ENCODE measurements at places on chromosomes 16 and 17.

DNA sequence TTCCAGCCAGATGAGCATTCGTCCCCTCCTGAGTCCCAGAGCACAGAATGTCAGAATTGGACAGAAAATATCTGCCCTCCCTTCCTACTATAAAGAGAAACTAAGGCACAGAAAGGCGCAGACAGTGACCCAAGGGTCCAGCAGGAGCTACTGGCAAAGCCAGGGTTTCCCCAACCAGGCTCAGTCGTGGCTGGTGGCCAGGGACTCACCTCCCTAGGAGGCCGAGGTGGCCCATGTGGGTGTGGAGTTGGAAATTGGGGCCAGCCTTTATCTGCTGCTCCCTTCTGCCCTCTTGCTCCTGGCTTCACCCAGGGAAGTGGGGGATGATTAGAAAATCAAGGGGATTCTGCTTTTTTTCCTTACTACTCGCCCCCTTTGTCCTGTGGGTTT, 1.1 kb downstream of the DRC7 start:
- DNase-seq, result no peak

GRCh38 chr17:5830921-5831320, 239.3 kb upstream of the WSCD1 start:
- no peak for DNase-seq

- DNase-seq, result no peak
These were observed 103.5 kb upstream of the KIF2B start for GRCh38 chr17:53719229-53719628.

DNA sequence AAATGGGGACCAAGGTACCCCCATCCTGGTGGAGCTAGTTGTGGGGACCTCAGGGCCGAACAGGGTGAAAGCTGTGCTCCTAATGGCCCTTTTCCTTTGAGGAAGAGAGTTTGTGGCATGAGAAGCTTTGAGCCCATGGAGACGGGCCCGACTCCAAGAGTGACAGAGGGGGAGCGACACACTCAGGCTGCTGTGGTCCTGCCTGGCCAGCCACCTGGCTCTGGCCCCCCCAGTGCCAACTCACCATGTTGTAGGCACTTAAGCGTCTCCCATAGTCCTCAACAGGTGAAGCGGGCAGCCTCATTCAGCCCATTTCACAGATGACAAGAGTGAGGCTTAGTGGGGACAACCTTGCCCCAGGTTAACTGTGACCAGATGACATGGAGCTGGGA, 1.6 kb downstream of the IL21R start:
- no peak for DNase-seq

- peak; percentile 37 for DNase-seq
These were observed 8.7 kb downstream of the CLEC19A start for GRCh38 chr16:19294156-19294649.

- no peak for DNase-seq
These were observed 158.0 kb upstream of the HS3ST3A1 start for GRCh38 chr17:13759518-13760335.

DNA sequence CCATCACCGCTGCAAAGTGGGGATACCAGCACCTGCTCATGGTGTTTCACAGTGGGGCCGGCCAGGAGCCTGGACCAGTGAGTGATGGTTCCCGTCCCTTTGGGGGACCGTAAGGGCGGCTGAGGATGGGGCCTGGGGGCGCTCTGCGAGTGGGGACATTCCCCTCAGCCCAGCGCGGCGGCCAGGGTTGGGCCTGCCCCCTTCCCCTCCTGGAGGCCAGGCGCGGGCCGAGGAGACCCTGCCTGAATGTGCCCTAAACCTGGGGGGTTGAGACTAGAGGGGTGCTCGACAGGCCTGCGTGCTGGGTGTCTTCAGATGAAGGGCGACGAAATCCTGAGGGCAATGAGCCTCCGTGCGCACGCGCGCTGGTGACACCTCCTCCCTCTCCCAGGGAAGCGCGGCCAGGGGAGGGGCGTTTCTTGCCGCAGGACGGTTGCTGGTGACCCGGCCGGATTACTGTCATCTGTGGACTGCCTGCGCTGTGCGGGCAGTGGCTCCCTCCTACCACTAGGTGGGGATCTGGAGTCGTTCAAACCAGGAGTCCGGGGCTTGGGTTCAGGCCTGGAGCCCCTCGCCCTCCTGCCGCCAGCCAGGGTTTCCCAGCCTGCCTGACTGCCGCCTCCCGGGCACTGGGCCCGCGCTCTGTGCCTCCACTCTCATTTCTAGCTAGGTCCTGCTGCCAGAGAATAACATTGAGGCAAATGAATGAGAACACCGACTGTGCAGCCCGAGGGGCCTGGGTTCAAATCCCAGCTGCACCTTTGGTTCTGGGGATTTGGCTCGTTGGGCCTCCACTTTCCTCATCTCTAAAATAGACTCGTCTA, 17.1 kb downstream of the TBX2 start:
- peak; percentile 81 for DNase-seq

DNA sequence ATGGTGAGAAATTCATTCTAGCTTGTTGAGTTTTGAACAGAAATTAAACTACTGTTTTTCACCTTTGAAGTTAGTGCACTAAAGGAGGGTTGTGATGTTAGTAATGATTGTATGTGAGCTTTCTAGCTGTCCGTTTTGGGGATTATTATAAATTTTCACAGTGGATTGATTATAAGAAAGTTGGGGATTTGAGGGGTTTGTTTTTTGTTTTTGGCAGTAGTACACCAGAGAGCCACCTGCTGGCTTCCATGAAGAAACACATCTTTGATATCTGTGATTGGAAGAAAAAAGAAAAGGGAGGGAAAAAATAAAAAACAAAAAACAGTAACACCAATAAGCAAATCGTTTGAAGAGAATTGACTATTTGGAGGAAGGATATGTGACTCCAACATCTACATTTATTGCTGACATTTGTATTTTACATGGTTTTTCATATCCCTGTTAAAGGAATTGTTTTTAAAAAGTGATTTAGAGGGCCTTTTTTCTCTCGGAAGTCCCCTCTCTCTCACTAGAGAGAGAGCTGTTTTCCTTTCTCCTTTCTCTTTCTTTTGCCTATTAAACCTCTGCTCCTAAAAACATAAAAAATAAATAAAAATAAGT, 1469.5 kb upstream of the GOT2 start:
- DNase-seq, result no peak

- no peak for DNase-seq
These were observed 176.0 kb upstream of the RPL38 start for GRCh38 chr17:74027444-74027843.

DNA sequence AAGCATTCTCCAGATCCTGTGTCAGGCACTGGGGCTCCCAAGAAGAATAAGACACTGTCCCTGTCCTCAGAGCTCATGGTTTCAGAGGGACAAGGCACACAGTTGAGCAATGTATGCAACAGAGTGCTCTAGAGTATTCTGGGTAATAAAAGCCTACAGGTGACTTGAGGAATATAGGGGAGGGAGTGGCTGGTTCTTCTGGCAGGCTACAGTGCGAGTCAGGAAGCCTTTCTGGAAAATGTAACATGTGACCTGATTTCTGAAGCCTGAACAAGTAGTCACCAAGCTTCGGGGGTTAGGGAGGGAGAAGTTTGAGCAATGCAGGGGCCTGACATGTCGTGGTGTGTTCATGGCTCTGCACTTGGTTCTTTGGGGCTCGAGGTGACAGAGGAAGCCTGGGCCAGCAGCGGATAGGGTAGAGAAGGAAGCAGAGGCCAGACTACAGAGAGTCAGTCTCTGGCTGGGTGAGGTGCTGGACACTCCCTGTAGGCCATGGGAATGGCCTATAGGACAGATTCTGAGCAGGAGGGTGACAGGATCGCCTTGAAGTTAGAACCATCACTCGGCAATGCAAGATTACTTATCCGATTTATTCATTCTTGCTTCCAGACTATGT, 16.0 kb upstream of the LRRC75A start:
- DNase-seq, result no peak

- peak; percentile 100 for DNase-seq
These were observed at the start of the genes HEXD and OGFOD3 for GRCh38 chr17:82418001-82418986. Gene HEXD, plus strand, starts transcription at chr17:82418347. Its CDS starts 1,453 bp downstream, at chr17:82419800. Gene OGFOD3, minus strand, starts transcription at chr17:82418586. Its CDS starts 101 bp downstream, at chr17:82418485.

DNA sequence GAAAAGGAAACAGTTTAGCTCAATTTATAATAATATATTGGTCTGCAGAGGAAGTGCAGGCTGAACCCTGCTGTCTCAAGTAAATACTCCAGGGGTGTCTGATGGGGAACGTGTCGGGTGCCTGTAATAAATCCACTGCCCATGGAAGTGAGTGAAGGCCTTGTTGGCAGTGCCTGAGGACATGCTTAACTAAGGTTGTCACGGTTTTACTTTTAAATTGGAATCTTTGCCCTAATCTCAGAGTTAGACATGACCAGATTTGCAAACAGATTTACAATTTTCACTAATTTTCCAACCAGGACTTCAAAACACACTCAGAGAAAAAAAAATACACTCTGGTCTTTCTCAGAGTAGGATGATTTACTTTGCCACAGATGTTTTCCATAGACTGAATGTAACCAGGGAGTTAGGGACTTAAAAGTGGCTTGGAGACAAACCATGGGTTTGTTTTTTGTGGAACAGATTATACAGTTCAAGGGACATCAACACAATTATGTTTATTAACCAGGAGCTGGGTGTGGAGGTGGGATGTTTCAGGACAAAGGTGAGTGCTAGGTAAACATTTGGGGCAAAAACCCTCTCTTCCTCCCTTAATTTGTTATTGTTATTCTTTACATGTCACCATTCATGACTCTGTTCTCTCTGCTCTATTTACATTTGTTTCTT, 144.5 kb downstream of the FTO start:
- no peak for DNase-seq

GRCh38 chr17:2511138-2511461, 588 bp downstream of the METTL16 start:
- DNase-seq, result no peak

DNA sequence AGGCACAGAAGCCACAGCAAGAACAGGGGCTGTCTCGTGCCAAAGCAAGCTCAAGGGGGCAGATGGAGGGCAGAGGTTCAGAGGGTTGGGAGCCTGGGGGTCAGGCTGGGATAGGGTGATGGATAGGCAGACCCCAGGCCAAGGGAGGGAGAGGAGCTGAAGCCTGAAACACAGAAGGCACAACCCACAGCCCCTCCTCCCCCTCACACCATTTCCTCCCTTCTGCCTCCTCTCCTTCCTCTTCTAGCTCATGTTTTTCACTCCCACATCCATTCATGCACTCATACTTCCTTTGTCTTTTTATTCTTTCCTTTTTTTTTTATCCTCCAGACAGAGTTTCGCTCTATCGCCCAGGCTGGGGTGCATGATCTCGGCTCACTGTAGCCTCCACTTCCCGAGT, 61.1 kb downstream of the SOCS1 start:
- DNase-seq, result no peak

DNA sequence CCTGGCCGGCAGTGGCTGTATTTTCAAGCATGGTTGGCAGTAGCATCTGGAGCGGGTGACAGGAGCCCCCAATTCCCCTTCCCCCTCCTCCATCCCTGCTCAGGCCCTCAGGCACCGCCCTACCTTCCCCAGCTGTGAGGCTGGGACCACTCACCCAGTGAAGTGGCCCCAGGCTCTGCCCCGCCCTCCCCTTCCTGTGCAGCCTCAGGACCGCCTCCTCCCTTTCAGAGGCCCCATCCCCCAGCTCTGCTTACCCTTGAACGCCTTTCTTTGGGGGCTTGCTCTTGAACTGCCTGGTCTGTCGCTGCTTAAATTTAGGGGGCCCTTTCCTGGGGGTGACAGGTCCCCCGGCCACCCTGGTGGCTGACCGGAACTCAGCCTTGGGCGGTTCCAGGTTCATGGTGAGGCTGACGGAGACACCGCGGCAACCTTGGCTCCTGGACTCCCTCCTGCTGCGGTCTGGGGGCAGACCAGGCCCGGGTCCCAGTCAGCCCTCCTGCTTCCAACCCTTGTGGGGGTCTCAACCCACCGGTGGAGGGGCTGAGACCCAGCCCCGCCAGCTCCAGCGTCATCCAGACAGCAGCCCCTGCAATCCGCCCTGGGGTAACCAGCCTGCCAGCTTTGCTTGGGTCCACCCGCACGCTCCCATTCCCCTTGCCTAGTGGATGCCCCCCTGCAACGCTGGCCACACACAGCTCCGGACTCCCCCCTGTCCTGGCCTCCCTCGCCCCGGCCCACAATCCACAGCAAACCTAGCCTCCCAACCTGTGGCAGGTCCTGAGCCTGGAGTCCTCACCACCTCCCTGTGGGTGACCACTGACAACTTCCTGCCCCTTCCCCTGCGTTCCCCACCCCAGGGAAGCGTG, 3.2 kb downstream of the PDE6G start:
- DNase-seq, result no peak

GRCh38 chr17:15363702-15364101, 22.3 kb upstream of the TEKT3 start:
- no peak for DNase-seq

DNA sequence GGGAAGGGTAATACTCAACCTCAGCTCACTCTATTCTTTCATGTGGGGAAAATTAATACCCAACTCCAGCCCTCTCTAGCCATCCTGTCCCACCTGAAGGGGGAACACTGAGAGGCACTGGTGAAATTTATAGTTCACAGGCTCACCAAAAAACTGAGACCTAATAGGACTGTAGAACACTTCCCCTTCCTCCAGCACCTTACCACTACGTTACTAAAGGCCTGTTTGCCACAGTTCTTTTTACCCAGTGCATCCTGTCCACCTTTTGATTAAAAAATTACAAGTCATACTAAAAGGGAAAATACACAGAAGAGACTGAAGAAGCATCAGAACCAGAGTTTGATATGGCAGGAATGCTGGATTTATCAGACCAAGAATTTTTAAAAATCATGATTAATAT, 26.0 kb downstream of the DHRS7B start:
- DNase-seq, result no peak

DNA sequence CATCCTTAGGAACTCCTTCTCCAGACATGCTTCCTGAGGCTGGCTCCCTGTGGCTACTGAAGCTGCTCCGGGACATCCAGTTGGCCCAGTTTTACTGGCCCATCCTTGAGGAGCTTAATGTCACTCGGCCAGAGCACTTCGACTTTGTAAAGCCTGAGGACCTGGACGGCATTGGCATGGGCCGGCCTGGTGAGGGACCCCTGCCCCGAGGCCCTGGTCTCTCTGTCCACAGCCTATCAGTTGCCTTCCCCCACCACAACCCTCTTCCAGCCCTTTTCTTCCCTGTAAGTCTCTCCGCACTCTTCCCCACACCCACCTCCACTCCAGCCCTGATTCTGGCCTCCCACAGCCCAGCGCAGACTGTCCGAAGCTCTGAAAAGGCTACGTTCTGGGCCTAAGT, 2.0 kb downstream of the TNK1 start:
- DNase-seq, result no peak

GRCh38 chr17:8789743-8790142, 9.4 kb downstream of the MFSD6L start:
- DNase-seq, result no peak

Measured in germinal center (tissue), 1 donor.